Stimulated activated CD8-positive, alpha-beta memory T cell treated with anti-CD3 and anti-CD28 coated beads, Interleukin-15, amount 100 ng/mL, for 48 hours (primary cell): ENCODE measurements at places on chromosomes 2 and 18.

DNA sequence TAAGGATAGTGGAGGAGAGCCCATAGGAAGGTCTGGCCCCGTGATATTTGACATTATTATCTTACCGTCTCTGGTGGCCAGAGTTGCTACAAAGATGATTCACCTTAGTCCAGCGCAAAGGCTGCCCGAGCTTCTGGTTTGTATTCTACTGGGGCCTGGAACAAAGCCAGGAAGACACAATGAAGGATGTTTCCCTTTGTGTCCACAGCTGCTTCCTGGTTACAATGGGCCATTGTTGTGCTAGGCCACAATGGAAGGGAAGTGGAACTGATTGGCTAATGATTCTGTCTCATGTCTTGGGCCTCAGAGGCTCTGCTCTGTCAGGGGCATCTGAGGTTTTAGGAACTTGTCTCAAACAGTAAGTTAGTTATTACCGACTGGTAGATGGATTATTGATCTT, 132.2 kb downstream of the TDRD15 start:
- no peak for DNase-seq

- DNase-seq, result no peak
Measured at GRCh38 chr2:121239969-121240368, 45.0 kb downstream of the TFCP2L1 start.

DNA sequence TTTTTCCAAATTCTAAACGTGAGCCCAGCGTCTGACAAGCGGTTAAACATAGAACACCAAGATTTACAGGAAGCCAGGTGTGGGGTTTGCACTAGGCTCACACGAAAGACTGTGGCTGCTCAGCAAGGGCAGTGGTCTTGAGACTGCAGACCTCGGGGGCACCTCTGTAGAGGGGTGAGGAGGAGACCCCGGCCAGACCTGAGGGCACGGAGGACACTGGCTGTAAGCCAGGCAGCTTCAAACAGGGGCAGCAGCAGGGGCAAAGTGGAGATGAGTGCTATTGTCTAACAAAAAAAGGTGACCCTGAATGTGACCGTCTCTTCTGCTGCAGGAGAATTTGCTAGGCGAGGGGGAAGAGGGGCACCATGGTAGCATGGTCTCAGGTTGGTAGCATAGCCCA, 140.3 kb downstream of the CYP26B1 start:
- DNase-seq, result no peak

GRCh38 chr2:202158796-202159195, 79.6 kb downstream of the SUMO1 start:
- no peak for DNase-seq

GRCh38 chr2:111662771-111663470, 221.1 kb downstream of the ANAPC1 start:
- DNase-seq, result peak; percentile 43

DNA sequence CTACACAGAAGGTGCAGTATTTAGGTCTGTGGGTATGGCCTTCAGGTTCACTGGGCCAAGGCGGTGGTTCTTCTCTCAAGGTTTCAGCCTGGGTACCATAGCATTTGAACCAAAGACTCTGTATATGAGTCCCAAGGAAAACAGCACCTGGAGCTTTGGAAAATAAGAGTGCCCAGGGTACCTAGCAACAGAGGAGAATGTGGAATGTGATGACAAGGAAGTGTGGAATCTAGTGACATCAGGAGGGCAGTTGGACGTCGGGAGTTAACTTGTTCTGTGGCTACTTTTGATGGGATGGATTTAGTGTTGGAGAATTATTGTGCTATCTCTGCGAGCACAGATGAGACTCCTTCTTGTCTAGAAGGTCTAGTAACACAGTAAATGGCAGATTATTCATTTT, 201.2 kb downstream of the NOL4 start:
- DNase-seq, result no peak

- DNase-seq, result no peak
Measured at GRCh38 chr2:89844221-89844943, 1152.9 kb downstream of the RPIA start.

- no peak for DNase-seq
Measured at GRCh38 chr2:157853211-157853610, 22.9 kb downstream of the ACVR1 start.

- no peak for DNase-seq
Measured at GRCh38 chr2:99970292-99970868, 172.0 kb downstream of the AFF3 start.

- no peak for DNase-seq
Measured at GRCh38 chr2:193373120-193373519, 1178.4 kb upstream of the TMEFF2 start.

GRCh38 chr18:56702946-56703345, 51.8 kb downstream of the WDR7 start:
- no peak for DNase-seq

- DNase-seq, result no peak
Measured at GRCh38 chr18:59085797-59086196, 53.9 kb upstream of the SEC11C start.

DNA sequence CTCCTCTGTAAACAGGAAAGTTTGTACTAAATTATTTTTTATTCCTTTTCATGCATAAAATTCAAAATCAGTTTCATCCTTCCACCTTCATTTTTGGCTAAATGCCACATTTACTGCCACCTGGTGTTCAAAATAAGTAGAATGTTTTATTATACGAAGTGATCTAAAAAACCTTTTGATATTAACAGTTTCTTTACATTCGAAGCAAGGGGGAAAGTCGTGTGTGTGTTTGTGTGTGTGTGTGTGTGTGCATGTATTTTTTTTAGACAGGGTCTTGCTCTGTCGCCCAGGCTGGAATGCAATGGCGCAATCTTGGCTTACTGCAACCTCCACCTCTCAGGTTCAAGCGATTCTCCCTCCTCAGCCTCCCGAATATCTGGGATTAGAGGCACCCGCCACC, 9.0 kb upstream of the SCN9A start:
- no peak for DNase-seq
